ENCODE measurements at places on chromosomes 5 and 9. TPM values are rescaled to one million over a fixed set of nuclear protein-coding genes. Genes with fewer than 3 reads are reported as not detected.

The DIRAS2 gene
- total RNA-seq: not detected

The COL23A1 gene
- total RNA-seq: 0.35 TPM

The RPL7A gene
- total RNA-seq: 3,439 TPM

The FAM221B gene
- not detected for total RNA-seq

The NTNG2 gene
- 0.07 TPM for total RNA-seq

The C1QTNF2 gene
- total RNA-seq: not detected

The CHD1 gene
- 15.2 TPM for total RNA-seq

The FEM1C gene
- 8.1 TPM for total RNA-seq

The TAL2 gene
- 0.35 TPM for total RNA-seq

The MSX2 gene
- total RNA-seq: 0.21 TPM

The C9orf40 gene
- total RNA-seq: 7.3 TPM

The CYLC2 gene
- total RNA-seq: not detected

The HNRNPA0 gene
- 10.3 TPM for total RNA-seq

The CCDC180 gene
- 0.49 TPM for total RNA-seq

The ZMYND19 gene
- 39.0 TPM for total RNA-seq

The QRFP gene
- total RNA-seq: not detected

The ZNF300 gene
- total RNA-seq: 4.0 TPM

The BARHL1 gene
- total RNA-seq: not detected

The ALDH1A1 gene
- 3.1 TPM for total RNA-seq

The GABRB2 gene
- total RNA-seq: not detected
